H9 (cell line): ENCODE measurements at places on chromosomes 13 and 19.

DNA sequence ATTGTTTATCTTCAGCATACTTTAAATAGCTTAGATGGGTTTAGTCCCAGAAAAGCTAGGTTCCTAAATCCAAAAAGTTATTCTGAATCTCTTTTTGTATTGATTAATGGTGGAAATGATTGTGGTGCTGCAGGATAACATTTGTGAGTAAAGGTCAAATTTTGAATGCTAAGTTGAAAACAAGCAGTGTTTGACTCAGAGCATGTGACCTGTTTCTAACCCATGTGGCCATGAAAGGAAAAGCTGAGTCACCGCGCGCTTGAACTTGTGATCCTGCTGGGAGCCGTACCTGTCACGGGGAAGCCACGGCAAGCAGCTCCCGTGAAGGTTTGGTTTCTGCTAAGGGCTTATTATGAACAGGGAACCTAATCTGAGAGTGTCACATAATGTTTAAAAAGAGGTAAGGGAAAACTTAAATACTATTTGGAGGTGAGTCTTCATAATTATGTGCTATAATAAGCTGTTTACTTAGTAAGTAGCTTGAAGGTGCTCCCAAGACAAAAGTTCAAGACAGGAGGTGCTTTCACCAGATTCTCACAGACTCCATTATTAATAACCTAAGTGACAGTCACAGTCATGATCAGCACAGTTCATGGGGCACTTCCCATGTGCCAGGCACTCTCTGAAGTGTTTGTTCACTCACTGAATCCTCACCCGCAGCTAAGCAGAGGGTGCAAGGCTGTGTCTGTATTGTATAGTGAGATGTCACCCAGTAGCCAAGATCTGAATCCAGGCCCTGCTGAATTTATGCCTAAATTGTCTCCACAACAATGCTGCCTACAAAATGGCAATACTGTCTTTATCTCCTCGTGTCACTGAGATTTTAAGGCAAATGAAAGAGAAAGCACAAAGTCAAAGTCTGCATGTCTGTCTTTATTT is 286.5 kb downstream of the MYO16 start:
- peak; percentile 76 for DNase-seq

DNA sequence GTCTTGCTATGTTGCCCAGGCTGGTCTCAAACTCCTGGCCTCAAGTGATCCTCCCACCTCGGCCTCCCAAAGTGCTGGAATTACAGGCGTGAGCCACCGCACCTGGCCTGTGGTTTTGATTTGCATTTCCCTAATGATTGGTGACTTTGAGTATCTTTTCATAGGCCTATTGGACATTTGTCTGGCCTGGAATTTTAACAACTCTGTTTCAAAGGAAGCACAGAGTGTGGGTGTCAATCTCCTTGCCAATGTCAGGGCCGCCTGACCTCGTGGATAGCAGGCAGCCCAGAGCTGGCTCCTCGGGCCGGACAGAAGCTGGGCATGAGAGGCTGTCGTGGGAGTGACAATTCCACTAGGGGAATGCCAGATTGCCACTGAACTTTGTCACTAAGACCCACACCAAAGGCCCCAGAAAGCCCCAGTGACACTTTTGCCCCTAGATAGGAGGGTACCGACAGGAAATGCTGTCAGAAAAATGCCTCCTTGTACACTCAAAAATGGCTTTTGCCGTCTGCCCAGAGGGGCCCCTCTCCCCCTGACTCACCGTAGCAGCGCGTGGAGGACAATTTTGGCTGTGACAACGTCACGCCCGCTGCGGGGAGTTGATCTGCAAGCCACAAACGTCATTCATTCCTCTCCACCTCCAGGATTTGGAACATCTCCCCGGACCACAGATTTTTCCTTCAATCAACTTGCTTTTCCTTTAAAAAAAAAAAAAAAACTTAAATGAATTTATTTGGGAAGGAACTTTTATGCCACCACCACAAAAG is 11.7 kb upstream of the ADGRE5 start:
- no peak for DNase-seq

- no peak for DNase-seq
These were observed 16.3 kb downstream of the LATS2 start for GRCh38 chr13:21045100-21045499.

- no peak for DNase-seq
These were observed 64.2 kb upstream of the GTF2F2 start for GRCh38 chr13:45055902-45056648.

- DNase-seq = peak; percentile 57
These were observed 20.5 kb downstream of the EPS8L1 start for GRCh38 chr19:55096061-55096701.

- peak; percentile 74 for DNase-seq
These were observed 25.3 kb downstream of the CAPN12 start for GRCh38 chr19:38718747-38719543.

GRCh38 chr19:663682-664117 is 686 bp upstream of the RNF126 start:
- DNase-seq = no peak

GRCh38 chr19:52234406-52234805 is 35.0 kb upstream of the ZNF766 start:
- DNase-seq = no peak

- no peak for DNase-seq
These were observed 245.0 kb upstream of the SERP2 start for GRCh38 chr13:44128552-44129001.

DNA sequence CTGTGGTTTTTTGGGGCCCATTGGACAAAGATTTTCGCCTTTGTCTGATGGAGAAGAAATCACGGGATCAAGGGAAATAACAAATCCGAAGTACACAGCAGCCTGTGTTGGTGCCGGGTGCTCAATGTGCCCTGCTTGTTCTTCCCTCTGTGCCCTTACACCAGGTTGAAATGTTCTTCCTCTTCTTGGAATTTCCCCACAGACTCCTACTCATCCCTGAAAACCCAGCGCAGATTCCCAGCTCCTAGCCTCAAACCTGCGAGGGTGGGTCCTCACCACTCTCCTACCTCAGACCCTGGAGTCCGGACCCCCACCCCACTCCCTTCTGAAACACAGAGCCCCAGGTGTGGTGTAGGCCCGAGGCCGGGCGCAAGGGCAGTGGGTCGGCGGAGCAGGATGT is 4.9 kb upstream of the ACP4 start:
- DNase-seq = no peak

GRCh38 chr13:45779901-45780300 is 71.7 kb downstream of the SIAH3 start:
- DNase-seq = no peak

- peak; percentile 96 for DNase-seq
These were observed at the start of gene HIF3A for GRCh38 chr19:46296722-46297461. HIF3A (plus strand) TSS chr19:46297042; CDS start chr19:46297077, 35 bp downstream.

DNA sequence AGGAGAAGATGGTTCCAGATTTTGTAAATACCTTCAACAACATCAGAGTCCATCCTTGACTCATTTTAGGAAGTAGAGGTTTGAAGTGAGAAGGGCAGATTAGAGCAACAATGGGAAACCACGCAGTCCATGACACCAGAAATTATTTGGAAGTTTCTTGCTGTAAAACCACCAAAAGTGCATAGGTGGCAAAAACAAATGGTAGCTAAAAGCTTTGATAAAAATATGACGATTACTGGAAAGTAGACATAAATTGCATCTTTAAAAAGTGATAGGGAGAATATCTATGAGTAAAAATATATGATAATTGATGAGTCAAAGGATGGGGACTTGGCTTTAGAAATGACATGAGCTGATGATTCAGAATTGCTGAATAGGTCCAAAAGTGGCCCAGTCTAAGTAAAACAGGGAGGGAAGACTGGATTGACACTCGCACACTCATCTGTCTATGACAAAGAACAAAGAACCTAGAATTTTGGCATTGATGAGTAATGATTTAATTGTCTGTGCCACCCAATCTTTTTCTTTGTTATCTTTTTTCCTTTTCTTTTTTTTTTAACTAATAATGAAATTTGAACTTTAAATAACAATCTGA is 472.2 kb downstream of the MYO16 start:
- DNase-seq = no peak

GRCh38 chr19:12497032-12497431 is 12.4 kb upstream of the ZNF709 start:
- no peak for DNase-seq

DNA sequence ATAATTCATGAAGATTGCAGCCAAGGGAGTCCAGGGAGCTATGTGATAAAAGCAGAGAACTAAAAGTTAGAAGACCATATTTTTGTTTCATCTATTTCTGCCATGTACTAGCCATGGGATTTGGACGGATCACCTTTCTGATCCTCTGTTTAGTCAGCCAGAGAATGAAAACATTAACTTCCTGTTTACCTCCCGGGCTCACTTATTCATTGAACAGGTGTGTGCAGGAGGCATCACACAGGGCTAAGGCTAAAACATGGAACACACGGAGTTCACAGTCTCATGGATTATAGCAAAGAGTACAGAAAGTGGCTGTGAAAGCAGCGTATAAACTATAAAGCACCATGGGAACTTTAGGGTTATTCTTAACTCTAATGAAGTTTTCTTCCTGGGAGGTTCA is 96.8 kb downstream of the GPR12 start:
- no peak for DNase-seq

DNA sequence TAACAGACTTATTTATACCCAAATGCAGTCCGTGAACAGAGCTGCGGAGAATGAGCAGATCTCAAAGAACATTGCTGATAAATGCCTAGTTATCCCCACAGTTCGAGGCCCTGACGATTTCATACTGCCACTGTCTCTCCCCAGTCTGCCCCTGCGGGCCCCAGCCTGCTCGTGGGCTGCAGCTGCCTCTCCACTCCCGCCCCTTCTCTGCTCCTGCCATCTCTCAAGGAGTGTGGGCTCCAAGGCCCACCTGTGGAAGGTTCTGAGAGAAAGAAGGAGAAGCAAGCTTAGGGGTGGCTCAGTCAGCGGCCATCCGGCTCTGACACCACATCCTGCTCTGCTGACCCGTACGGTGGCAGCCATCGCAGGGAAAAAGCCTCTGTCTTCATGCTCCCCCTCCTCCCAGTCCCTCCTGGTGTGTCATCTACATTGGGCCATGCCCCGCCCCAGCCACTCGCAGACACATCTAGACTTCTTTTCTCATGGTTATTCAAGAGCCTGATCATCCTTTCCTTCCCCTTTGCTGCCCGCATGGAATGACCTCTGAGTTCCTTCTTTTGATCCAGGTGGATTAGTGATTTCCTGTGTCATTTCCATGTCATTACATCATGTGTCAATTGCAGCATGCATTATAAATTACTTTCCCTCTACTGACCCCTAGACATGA is 52.0 kb downstream of the EPS15L1 start:
- peak; percentile 80 for DNase-seq

DNA sequence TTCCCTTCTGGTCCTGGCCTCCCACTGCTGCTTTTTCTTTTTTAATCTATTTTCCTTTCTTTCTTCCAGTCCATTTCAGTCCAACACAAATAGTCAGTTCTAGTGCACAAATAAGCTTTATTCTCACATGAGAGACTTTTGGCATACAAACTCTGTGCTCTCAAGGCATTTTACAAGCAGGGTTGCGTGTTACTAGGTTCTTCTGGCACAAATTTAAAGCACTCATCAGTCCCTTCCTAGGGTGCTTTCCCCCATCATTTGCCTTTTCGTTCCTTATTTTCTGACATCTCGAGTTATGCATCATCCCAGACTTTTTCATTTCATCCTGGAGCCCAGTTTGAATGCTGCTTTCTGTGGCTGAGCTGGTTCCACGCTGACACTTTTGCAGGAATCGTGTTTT is 29.8 kb upstream of the IL17D start:
- no peak for DNase-seq

DNA sequence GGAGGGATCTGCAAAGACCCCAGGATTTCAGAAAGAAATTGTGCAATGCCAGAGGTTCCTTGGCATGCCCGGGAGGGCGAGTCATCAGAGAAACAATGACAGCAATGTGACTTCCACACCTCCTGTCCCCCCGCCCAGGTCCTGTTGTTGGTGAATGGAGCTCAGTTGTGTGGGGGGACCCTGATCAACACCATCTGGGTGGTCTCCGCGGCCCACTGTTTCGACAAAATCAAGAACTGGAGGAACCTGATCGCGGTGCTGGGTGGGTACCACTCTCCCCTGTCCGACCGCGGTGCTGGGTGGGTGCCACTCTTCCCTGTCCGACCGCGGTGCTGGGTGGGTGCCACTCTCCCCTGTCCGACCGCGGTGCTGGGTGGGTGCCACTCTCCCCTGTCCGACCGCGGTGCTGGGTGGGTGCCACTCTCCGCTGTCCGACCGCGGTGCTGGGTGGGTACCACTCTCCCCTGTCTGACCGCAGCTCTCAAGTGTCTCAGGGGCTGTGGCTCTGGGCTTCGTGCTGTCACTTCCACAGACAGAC is 5.2 kb upstream of the F10 start:
- DNase-seq = peak; percentile 21
